ENCODE measurements at places on chromosomes 7 and 10. TPM values are rescaled to one million over a fixed set of nuclear protein-coding genes. Genes with fewer than 3 reads are reported as not detected.

Gene ABCB1
- 0.46 TPM for total RNA-seq

Gene KIAA1217
- total RNA-seq: 1.0 TPM

Gene HOXA6
- 1.3 TPM for total RNA-seq

Gene ZC3HAV1
- 38.7 TPM for total RNA-seq

Gene MMRN2
- total RNA-seq: 1.5 TPM

Gene ALOX5
- 0.40 TPM for total RNA-seq

Gene SSBP1
- 363 TPM for total RNA-seq

Gene ZNF503
- 8.8 TPM for total RNA-seq

Gene COL28A1
- total RNA-seq: 0.85 TPM

Gene ZNF248
- total RNA-seq: 3.6 TPM

Gene HOXA1
- total RNA-seq: 3.6 TPM

Gene PNLIPRP3
- 0.04 TPM for total RNA-seq

Gene STX1A
- total RNA-seq: 77.3 TPM

Gene TMEM139
- 0.91 TPM for total RNA-seq

Gene HECW1
- 16.6 TPM for total RNA-seq

Gene CHCHD3
- total RNA-seq: 88.8 TPM

Gene LRRC18
- total RNA-seq: not detected

Gene STOX1
- total RNA-seq: 0.73 TPM

Gene SPDYE11
- not detected for total RNA-seq

Gene TAS2R41
- total RNA-seq: not detected

Gene ANKRD61
- 0.26 TPM for total RNA-seq

Gene CAPZA2
- total RNA-seq: 132 TPM

Gene HTRA1
- 55.6 TPM for total RNA-seq

Gene CPED1
- not detected for total RNA-seq

Gene PALD1
- total RNA-seq: 6.7 TPM

Gene CAV1
- 718 TPM for total RNA-seq

Gene AS3MT
- 2.6 TPM for total RNA-seq

Gene ENKUR
- total RNA-seq: 0.38 TPM

Gene LRRD1
- total RNA-seq: not detected

Gene TCERG1L
- total RNA-seq: not detected

Gene SPDYE9
- total RNA-seq: not detected

Gene HELLS
- total RNA-seq: 28.3 TPM

Gene IDI2
- not detected for total RNA-seq

Gene VENTX
- not detected for total RNA-seq

Gene VAX1
- total RNA-seq: 1.5 TPM

Gene KCND2
- not detected for total RNA-seq

Gene DNA2
- total RNA-seq: 11.2 TPM

Gene ADGRA1
- 0.42 TPM for total RNA-seq

Gene ANKRD2
- 7.4 TPM for total RNA-seq

Gene CNPY1
- not detected for total RNA-seq
